ENCODE measurements at places on chromosomes 2 and 18.

DNA sequence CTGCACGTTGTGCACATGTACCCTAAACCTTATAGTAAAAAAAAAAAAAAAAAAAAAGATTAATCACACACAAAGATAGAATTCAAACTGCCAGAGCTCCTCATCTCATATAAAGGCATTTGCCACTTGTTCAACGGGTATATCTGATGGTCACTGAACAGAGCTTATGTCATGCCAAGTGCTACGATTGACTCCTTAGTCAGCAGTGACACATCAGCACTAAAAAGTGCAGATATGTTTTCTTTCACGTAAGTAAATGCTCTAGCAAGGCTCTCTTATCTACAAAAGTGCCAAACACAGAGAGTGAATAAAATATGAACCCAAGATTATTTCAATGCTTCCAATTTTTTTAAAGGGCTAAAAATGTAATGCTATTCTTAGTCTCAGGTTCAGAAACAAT lies 1.1 kb downstream of the LMAN1 start:
- DNase-seq, result no peak

GRCh38 chr2:14330884-14331283 lies 301.6 kb upstream of the LRATD1 start:
- DNase-seq, result no peak

- DNase-seq, result no peak
Measured at GRCh38 chr18:79516441-79516931, 120.8 kb downstream of the NFATC1 start.

DNA sequence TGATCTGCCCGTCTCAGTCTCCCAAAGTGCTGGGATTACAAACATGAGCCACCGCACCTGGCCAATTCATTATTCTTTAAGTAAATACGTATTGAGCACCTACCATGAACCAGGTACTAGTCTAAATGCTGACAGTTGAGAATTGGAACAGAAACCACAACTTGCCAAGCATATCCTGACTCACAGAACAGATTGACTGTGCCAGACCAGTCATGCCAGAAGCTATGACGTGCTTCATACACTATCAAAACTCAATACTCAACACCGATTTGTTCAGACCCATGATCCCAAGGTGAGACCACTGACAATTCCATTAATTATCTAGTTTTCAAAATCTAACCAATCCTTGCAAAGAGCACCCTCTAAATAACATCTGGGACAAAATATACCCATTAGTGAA lies 148.6 kb downstream of the B3GNT2 start:
- no peak for DNase-seq

DNA sequence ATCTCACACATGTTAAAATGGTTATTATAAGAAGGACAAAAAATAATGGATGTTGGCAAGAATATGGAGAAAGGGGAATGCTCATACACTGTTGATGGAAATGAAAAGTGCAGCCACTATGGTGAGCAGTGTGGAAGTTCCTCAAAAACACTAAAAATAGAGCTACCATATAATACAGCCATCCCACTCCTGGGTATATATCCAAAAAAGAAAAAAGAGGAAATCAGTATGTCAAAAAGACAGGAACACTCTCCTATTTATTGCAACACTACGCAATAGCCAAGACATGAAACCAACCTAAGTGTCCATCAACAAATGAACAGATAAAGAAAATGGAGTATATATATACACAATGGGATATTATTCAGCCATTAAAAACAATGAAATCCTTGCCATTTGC lies 642.6 kb downstream of the RNF144A start:
- DNase-seq, result no peak

GRCh38 chr2:30038419-30038818 lies 108.4 kb upstream of the YPEL5 start:
- no peak for DNase-seq

DNA sequence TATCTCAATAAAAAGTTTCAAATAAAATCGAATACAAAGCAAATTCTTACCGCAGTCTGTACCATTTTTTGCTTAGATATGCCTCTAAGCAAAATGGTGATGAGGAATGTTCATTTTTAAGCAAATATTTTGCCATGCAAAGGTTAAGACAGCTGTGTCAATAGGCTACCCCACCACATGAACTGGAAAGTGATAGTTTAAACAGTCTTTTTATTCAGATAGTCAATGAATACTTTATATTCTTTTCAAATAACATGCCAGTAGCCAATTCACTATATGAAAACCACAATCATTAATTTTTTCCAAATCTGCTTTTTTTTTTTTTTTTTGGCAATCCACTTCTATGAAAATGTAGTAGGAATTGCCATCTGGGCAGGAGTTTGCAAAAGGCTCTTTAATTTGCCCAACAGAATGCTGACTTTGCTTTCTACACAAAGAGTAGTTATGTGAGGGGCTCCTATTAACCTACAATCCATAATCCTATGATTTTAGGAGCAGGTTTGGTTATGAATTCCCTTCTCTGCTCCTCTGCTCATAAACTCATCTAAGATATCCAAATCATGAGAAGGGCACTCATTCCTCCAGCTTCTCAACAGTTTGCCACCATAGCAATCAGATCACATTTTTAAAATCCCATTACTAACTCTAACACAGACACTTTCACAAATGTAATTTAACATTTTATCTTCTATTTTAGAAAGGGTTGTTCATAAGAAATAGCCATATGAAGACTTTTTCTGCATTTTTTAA lies 69.2 kb downstream of the SLC40A1 start:
- no peak for DNase-seq

DNA sequence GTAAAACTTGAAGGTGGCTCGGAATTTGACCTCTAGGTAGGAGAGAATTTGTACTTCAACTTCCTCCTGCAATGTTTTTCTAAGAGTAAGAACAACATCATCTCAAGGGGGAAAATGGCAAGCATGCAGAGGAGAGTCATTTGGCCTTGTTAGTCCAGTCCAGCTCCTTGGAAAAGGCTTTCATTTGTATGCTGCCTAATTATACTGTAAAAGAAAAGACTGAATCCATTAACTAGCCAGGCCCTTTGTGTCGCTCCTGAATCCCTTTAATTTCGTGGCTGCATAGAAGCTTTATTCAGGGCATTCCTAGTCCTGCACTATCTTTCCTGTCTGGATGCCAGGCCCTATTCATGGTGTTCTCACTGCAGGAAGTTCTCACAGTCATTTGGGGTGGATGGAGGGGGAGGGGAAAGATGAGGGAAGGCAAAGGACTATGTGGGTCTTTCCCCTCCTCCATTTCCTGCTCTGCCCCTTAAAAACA lies 36.0 kb downstream of the PHLPP1 start:
- no peak for DNase-seq

DNA sequence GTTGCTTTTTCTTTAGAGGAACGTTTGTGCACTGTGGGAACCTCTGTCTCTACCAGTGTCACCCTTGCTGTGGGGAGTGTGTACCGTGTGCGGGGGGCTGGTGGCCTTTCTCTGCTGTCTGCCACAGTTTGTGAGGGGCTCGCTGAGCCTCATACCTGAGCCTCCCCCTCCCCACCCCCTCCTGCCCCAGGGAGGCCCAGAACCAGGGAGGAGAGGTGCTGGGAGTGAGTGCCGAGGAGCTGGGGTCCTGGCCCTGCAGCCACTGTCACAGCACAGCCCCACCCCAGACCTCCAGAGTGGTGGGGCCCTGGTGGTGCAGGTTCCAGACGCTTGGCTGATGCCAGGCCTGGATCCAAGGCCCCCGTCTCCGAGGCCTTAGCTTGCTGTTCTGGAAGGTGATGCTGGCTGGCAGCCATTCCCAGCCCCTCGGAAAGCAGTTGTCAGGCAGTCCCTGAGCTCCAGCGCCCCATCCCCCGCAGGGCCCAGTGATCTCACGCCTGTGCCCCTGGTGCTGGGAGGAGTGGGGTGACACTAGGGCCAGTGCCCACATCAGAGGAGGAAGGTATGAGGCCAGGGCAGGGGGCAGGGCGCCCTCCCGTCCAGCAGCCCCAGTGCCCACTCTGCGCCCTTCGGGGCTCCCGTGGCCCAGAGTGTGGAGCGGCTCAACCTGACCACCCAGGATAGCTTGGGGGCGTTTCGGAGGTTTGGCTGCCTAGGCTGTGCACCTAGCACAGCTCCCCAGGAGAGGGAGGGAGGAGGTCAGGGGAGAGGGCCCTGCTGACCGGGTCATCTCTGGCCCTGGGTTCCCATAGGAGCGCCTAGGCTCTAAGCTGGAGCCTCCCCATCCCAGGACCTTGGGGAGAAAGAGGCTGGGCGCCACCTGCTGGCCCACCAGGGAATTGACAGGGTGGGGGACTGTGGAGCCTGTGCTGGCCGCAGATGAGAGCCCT lies 53.0 kb upstream of the ALPP start:
- peak; percentile 43 for DNase-seq

DNA sequence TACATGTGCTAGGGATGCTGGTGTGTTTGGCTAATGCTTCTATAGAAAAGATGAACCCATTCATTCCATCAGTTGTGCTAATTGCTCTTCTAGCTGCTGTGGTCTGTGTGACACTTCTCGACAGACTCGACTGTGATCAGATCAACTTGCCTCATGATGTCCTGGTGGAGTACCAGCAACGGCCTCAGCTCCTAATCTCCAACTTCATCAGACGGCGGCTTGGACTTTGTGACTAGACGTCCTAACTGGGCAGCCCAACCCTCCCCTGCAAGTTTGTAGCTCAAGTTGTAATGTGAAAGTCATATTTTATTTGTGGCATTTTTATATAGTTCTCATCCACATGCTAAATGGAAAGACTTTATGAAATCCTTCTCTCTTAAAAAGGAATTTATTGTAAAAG lies 33.0 kb downstream of the UPP2 start:
- DNase-seq, result no peak

- no peak for DNase-seq
Measured at GRCh38 chr2:37634914-37635503, 36.4 kb downstream of the CDC42EP3 start.

GRCh38 chr2:220046507-220046906 lies 419.1 kb downstream of the SLC4A3 start:
- no peak for DNase-seq

DNA sequence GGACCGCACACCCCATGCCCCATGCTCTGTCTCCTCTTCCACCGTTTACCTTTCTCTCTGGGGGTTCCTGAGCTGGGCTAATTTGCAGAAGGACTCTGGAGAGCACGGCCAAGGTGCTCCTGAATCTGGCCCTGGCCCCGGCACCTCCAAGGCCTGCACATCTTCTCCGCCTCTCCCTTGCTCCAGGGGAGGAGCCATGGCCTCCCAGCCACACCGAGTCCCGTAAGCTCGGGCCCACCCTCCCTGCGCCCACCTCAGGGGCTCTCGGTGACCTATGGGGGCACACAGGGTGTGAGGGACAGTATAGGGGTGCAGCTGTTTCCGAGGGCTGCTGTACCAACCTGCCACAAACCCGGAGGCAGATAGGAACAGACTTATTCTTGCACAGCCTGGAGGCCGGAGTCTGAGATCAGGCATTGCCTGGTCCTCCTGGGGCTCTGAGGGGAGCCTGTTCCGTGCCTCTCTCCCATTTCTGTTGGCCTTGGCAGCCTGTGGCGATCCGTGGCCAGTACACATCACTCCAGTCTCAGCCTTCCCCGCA lies 127.3 kb upstream of the GPC1 start:
- no peak for DNase-seq

DNA sequence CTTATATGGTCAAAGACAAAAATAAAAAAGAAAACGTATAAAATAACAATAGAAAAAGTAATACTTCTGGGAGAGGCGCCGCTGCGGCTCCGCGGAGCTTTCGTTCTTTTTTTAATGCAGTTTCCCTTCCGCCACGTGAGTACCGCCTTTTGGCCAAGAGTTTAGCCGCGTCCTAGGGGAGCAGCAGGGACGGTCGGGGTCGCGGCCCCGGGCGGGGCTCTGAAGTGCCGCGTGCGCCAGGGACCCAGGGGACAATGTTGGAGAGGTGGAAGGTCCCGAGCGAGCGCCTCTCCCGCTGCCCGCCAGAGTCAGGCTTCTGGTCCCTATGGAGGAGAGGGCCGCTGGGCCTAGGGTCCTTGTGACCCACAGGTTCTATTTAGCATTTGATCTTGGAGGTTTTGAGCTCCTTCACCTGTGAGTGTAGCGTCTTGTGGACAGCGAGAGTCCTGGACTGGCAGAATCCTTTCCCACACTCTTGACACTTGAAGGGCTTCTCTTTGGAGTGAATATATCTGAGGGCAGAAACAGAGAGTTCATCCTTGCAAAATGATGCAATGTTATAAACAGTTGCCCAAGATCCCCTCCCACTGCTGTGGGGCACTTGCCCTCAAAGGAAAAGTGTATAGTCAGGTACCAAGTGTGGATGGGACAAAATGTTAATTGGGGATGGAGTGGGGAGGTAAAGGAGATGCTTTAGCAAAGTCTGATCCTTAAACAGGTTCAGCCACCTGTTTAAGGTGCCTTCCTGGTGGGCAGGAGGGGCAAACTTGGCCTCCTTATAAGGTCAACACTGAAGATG lies 6.3 kb downstream of the OSR1 start:
- no peak for DNase-seq

- DNase-seq, result no peak
Measured at GRCh38 chr2:230640540-230641011, 72.1 kb upstream of the CAB39 start.

GRCh38 chr2:162677476-162677875 lies 161.1 kb downstream of the KCNH7 start:
- DNase-seq, result no peak

- DNase-seq, result no peak
Measured at GRCh38 chr18:63107931-63108330, 211.6 kb downstream of the BCL2 start.

GRCh38 chr2:198339116-198339515 lies 534.7 kb downstream of the PLCL1 start:
- no peak for DNase-seq

DNA sequence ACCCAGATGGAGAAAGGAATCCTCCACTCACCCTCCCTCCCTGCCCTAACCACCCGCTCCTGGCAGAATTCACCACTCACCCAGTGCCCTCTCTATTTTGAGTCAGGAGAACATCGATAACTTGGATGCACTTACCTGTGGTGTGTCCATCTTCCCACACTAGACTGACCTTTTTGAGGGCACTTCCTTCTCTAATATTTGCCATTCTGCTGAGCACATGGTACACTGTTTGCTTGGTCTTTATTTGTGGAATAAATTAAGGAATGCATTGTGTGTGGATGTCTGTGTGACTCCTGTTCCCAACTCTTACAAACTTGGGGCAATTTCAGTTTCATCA lies 133.7 kb downstream of the ACKR3 start:
- no peak for DNase-seq

DNA sequence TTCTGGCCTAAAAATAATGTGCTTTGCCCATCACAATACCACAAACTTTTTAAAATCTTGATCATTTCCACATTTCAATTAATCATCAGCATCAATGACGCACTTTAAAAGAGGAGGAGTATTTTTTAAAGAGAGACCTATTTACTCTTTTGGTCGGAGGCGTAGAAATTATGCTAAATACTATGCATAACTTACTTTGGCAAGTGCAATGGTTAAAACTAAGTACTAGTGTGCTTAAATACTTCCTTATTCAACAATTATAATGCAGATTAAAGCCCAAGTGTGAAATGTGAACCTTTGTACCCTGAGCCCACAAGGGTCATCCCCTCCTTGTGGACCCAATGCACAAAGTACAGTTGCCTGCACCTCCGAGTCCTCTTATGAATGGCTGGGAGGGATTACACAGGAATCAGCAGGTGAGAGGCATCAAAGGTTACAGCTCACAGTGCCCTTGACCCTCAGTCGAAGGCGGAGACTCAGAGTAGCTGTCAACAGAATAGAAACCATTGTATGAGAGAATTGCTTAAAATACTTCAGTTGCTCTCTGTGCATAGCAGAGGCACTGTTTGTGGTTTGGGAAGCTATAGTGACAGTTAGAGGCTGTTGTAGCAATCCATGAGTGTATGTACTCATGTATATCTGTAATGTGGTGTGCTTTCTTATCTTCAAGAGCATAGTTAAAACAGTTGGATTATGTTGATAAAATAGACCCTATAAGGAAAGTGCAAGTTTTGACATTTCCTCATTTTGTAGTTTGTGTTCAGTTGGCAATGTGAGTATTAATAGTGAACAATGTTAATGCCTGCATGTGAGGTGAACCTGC lies 151.7 kb upstream of the ITGA4 start:
- DNase-seq, result no peak

- DNase-seq, result no peak
Measured at GRCh38 chr2:112006076-112006410, 49.0 kb upstream of the TMEM87B start.
